AG09319 (cell line): ENCODE measurements at places on chromosomes 1 and 21.

GRCh38 chr21:35376406-35377135 is 327.5 kb upstream of the RUNX1 start:
- DNase-seq, result no peak

DNA sequence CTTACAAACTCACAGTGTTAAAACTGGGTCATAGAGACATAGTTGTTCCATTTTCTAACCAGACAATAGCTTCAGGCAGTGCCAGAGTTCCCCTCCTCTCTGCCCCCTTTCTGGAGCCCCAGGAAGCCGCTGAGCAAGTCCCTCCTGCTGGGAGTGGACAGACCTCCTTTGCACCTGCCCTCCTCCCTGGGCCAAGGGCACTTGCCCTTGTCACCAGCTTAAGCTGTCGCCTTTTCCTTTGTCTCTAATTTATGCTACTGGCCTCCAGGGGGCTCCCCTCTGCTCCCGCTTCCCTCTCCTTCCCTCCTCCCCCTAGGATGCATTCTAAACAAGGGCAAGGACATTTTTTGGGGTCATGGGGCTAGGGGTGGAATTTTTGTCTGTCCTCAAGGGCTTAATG is 182.4 kb downstream of the MIS18A start:
- no peak for DNase-seq

GRCh38 chr1:212487774-212488435 is 55.2 kb downstream of the NENF start:
- DNase-seq, result no peak

- DNase-seq, result no peak
Measured at GRCh38 chr1:183654706-183655105, 1.6 kb upstream of the APOBEC4 start.

- DNase-seq, result no peak
Measured at GRCh38 chr1:237760951-237761350, 129.8 kb downstream of the ZP4 start.

DNA sequence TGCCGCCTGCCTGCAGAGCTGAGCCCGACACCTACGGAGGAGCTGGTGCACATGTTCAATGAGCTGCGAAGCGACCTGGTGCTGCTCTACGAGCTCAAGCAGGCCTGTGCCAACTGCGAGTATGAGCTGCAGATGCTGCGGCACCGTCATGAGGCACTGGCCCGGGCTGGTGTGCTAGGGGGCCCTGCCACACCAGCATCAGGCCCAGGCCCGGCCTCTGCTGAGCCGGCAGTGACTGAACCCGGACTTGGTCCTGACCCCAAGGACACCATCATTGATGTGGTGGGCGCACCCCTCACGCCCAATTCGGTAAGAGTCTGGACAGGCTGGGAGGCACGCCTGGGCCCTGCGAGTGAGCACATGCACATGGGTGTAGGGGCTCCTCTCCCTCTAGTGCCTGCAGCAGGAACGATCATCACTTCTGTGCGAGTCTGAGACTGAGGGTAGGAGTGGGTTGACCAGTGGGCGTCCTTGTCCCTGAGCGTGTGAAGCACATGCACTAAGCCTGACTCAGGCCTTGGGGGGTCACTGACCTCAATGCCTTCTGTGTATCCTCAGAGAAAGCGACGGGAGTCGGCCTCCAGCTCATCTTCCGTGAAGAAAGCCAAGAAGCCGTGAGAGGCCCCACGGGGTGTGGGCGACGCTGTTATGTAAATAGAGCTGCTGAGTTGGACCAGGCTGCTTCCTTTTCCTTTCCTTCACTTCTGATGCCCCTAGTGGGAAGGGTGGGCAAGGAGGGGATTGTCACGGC is 6.9 kb downstream of the DMAP1 start:
- DNase-seq, result no peak

DNA sequence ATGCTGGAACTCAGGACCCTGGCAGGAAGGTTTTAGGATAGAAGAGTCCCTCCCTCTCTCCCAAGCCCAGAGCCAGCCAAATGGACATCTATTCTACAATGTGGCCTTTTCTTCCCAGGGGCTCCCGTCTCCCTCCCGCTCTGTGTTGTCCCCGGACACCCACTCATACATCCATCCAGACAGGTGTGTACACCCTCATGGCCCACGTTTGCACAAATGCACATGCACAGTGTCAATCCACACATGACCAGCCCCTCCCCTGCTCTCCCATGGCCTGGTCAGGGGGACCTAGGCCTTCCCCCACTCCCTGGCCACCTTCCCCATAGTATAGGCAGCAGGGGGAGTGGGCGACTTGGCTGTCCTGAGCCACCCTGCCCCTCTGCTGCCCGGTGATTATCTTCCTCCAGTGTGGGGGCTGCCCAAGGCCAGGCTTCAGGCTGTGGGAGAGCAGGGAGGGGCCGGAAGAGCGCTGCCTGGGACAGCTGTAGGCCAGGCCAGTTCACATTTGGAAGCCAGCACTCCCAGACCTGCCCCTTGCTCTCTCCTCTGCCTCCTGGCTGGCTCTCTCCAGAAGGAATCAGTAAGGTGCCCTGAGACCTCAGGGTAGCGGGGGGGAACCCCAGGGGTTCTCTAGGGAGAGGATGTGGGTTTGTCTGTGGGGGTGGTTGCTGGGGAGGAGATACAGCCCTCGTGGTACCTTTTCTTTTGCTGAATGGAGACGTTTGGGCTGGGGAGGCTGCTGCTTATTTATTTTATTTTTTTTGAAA is 4.1 kb upstream of the PTPN7 start:
- DNase-seq, result no peak

DNA sequence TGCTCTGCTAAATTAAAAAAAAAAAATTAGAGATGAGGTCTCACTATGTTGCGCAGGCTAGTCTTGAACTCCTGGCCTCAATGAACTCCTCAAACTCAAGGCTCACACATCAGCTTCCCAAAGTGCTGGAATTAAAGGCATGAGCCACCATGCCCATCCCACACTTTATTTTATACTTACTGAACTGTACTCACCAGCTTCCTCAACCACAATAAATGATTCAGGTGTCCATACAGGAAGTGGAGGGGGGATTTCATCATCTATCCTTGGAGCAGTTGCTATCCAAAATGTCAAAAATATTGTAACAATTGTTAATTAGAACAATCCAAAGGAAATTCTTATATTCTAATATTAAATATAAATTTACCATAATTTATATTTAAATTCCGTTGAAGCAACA is 22.4 kb upstream of the RSBN1 start:
- no peak for DNase-seq

DNA sequence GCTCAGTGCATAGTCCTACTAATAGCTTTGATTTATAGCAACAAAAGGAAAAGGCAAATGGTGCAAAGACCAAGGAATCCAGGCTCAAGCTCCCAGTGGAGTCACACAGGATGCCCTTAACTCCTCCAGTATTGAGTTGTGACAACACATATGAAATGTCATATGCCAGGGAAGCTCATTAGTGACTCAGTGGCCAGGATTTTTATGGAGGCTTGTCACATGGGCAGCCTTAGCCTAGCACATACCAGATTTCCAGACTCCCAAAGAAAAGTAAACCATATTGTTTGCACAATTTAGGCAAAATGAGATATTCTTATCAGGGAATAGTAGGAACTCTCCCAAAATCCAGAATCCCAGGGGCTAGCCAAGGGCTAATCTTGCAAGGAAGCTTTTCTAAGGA is 129.2 kb downstream of the MAGI3 start:
- DNase-seq, result no peak

DNA sequence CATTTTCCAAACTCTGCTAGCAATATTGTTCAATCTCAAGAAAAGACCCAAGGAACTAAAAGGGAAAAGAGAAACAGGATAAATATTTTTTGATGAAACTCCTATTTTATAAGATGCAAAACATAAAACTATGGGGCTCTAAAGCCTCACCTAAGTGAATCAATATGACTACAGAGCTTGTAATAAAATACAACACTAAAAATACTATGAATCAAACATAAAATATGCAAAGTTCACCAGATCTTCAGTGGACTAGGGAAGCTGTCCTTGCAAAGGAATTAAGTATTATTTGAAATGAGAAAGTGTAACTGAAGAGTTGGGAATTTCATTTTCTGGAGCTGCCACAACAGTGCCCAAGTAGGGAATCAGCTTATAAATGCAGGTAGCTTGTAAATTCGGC is 124.5 kb downstream of the CRB1 start:
- no peak for DNase-seq

DNA sequence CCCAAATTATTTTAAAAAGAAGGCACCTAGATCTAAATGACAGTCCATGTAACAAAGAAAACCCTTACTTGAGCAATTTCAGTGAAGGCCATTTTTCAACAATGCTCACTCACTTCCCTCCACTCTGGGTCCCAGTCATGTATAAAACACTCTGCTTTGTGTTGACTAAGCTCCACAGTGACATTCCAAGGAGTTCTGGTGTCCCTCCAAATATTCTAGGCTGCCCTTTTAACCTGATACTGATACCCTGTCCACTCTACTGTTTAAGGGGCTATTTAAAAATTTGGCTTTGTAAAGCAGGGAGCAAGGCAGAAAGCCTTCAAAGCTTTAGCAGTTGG is 73.6 kb downstream of the GNG12 start:
- no peak for DNase-seq

- no peak for DNase-seq
Measured at GRCh38 chr1:185328255-185328654, 11.2 kb upstream of the IVNS1ABP start.

- DNase-seq, result no peak
Measured at GRCh38 chr1:206512851-206513180, 5.5 kb downstream of the RASSF5 start.

- no peak for DNase-seq
Measured at GRCh38 chr1:87785386-87785785, 456.7 kb downstream of the LMO4 start.

GRCh38 chr1:223628233-223629125 is 37.0 kb downstream of the CAPN8 start:
- no peak for DNase-seq

GRCh38 chr1:52460694-52461093 is 56.3 kb downstream of the PRPF38A start:
- DNase-seq, result no peak
